ENCODE measurements at places on chromosomes 16 and 17.

DNA sequence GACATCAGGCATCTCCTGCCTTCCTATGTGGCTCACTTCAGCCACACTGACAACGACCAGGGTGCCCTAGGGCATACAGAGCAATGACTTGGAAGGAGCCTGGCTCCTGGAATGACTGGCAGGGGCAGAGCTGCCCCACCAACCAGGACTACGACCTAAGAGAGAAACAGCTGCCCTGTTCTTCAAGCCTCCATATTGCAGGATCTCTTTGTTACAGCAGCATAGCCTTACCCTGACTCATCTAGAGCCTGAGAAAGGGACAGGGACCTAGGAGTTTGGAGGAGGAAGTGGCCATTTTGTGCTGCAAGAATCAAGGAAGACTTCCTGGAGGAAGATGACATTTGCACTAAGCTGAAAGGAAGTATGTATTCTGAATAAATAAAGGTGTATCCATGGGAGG, 49.6 kb downstream of the GSG1L start:
- DNase-seq = no peak

GRCh38 chr16:76768948-76769347, 422.0 kb upstream of the MON1B start:
- no peak for DNase-seq

DNA sequence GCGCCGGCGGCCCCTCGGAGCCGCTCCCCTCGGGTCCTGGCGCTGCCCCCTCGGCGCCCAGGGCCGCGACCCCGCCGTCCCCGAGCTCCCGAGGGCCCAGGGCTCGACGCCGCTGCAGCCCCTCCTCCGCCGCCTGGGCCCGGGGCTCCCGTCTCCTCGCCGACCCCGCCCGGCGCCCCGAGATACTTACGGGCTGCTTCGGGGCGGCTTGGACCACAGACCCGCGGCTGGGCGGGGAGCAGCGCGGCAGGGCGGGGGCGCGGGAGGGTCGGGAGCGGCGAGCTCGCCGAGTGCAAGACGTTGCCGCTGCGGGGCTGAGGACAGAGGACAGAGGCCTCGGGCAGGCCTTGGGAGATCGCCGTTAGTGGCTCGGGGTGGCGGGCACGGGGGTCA, 290 bp downstream of the TOB1 start:
- no peak for DNase-seq

DNA sequence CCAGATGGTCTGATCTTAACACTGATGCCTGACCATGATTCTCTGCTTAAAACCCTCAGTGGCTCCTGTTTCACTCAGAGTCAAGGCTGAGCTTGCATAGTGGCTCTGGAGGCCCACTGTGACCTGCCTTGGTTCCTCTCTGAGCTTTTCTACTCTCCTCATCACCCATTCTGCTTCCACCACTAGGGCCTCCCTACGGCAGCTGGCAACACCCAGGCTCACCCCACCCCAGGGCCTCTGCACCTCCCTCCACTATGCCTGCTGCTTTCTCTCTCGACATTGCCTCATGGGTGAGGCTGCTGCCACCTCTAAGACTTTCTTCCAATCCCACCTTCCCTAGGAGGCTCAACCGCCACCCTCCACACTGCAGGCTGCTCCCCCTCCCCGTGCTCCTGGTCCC, 127.6 kb downstream of the IRX3 start:
- no peak for DNase-seq

DNA sequence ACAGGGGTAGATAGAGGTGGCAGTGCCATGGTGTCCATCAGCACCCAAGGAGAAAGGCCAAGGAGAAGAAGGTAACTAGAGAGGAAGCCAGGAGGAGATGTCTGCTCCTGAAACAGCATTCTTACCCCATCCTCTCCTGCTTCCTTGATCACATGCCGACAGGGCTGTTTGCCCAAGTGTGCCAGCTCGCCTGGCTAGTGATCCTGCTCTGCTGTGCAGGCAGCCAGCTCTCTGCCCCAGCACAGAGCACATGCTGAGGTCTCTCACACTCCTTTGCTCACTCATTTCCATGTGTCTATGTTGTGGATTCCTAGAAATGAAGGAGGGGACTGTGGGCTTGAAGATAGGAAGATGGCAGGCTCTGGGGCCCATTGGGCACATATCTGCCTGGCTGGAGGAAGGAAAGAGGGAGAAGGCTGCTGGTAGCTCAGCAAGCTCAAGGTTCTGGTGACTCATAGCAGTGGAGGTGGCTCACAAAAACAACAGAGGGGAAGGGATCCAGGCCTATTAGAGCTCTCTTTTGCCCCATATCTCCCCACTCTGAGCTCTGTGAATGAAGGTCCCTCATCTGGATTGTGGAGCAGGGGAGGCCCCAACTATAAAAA, 54.3 kb downstream of the NEUROD2 start:
- no peak for DNase-seq

DNA sequence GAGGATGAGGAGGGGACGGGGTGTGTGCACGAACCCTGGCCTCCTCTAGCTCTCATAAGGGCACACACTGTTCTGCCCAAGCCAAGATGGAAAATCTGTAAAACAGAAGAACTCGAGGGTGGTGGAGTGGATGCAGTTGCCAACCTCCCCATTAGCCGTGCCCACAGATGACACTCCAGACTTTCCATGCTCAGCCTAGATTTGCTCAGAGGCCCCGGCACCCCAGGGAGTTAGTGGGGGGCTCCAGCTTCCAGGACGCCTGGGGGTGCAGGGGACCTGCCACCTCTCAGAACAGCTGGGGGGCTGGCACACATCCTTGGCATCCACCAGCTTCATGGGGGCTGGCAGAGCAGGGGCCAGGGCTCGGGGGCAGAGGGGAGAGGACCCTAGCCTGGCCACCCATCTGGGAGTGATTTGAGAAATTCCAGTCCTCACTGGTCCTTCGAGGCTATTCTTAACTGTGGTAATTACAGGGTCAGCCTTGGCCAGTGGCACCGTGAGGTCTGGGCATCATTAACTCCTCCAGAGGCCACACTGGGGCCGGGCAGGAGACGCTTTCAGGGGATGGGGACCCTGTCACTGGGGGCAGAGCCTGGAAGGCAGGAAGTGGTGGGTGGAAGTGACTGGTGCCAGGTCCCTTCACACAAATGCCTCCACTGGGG, 14.3 kb downstream of the VASN start:
- no peak for DNase-seq

GRCh38 chr17:58112970-58113631, 29.9 kb downstream of the DYNLL2 start:
- DNase-seq = peak; percentile 88

- DNase-seq = no peak
Measured at GRCh38 chr16:14420721-14421488, 209.2 kb downstream of the PARN start.

GRCh38 chr17:5841862-5842261, 228.3 kb upstream of the WSCD1 start:
- no peak for DNase-seq

DNA sequence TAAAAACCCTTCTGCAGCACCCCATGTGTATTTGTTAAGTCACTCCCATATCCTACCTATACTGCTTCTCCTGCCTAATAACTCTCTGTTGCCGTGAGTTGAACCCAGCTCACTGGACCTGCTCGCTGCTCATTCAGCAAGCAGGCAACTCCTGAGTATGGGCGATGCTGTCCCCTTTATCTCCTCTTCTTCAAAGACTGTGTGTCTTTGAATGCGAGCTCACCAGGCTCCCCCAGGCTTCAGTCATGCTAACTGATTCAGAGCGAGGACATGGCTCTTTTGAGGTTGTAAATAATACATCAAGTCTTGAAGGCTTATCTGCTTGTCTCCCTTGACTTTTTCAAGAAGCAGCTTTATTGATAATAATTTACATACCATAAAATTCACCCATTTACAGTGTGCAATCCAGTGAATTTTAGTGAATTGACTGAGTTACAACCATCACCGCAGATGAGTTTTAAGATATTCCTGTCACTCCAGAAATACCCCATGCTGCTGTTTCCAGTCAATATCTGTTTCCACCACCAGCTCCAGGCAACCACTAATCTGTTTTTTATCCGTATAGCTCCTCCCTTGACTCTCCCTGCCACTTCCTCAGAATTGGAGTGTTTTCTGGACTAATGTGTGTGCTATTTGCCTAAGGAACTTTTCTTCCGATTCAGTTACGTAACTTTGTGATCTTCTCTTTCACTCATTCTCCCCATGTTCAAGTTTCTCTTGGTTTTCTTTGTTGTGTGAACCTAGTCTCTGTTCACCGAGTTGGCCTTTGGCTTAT, 132.2 kb downstream of the SPECC1 start:
- DNase-seq = no peak

- DNase-seq = no peak
Measured at GRCh38 chr17:49779156-49779738, 9.2 kb upstream of the KAT7 start.
